CD8-positive, alpha-beta memory T cell (primary cell): ENCODE measurements at places on chromosomes 11 and 22. TPM values are rescaled to one million over a fixed set of nuclear protein-coding genes. Genes with fewer than 3 reads are reported as not detected.

Gene KCNJ4
- total RNA-seq = not detected

Gene POU2AF3
- total RNA-seq = not detected

Gene NLRP10
- not detected for total RNA-seq

Gene OR2AT4
- total RNA-seq = not detected

Gene CDKN1C
- 1.0 TPM for total RNA-seq

Gene RBMXL2
- total RNA-seq = not detected

Gene MS4A15
- total RNA-seq = not detected

Gene C11orf65
- 1.1 TPM for total RNA-seq

Gene PRDM11
- total RNA-seq = 7.7 TPM

Gene HOATZ
- total RNA-seq = not detected

Gene IRAG1
- not detected for total RNA-seq

Gene OR5A1
- total RNA-seq = not detected

Gene FAM168A
- 11.7 TPM for total RNA-seq

Gene ZNF280A
- total RNA-seq = not detected

Gene MUC2
- total RNA-seq = not detected

Gene CNTF
- 3.4 TPM for total RNA-seq

Gene PDGFB
- total RNA-seq = 3.0 TPM

Gene OR6A2
- not detected for total RNA-seq

Gene GAL3ST1
- 0.31 TPM for total RNA-seq

Gene MS4A4A
- total RNA-seq = 0.20 TPM

Gene KCNK4
- total RNA-seq = not detected

Gene SLC17A6
- total RNA-seq = not detected

Gene DEFB108B
- not detected for total RNA-seq

Gene C22orf31
- total RNA-seq = not detected

Gene PGA4
- total RNA-seq = not detected

Gene CFL1
- total RNA-seq = 1,172 TPM

Gene NRIP3
- total RNA-seq = 1.4 TPM

Gene TP53I11
- total RNA-seq = 18.1 TPM

Gene LRRC55
- total RNA-seq = not detected

Gene XPNPEP3
- total RNA-seq = 18.7 TPM

Gene PLAAT5
- 0.89 TPM for total RNA-seq

Gene OR5B2
- total RNA-seq = not detected
